ENCODE measurements at places on chromosomes 11 and 22.

DNA sequence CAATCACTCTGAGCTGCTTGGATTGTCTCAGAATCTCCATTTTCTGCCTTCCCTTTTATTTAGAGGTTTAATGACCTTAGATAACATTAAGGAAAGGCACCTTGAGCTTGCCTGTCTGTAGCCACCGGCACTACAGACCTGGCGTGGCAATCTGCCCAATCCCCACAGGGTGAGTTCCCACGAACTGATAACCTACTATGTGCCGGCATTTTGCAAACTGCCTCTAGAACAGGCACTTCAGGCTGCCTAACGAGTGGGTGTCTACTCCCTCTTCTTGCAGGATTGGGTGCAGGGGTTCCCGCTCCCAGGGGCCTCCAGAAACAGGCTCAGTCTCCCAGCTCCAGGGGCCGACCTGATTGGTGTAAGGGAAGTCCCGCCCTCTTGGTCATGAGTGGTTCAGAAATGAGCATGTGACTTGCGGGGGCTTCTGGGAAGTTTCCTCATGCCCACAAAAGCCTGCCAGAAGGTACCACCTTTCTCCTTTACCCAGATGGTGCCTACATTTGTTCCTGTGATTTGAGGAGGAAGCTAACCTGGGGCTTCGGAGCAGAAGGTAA is 120.0 kb upstream of the LDLRAD3 start:
- no peak for DNase-seq

GRCh38 chr22:43745783-43746356 is 66.2 kb downstream of the EFCAB6 start:
- no peak for DNase-seq

GRCh38 chr11:66546966-66547661 is 411 bp downstream of the ACTN3 start:
- no peak for DNase-seq

DNA sequence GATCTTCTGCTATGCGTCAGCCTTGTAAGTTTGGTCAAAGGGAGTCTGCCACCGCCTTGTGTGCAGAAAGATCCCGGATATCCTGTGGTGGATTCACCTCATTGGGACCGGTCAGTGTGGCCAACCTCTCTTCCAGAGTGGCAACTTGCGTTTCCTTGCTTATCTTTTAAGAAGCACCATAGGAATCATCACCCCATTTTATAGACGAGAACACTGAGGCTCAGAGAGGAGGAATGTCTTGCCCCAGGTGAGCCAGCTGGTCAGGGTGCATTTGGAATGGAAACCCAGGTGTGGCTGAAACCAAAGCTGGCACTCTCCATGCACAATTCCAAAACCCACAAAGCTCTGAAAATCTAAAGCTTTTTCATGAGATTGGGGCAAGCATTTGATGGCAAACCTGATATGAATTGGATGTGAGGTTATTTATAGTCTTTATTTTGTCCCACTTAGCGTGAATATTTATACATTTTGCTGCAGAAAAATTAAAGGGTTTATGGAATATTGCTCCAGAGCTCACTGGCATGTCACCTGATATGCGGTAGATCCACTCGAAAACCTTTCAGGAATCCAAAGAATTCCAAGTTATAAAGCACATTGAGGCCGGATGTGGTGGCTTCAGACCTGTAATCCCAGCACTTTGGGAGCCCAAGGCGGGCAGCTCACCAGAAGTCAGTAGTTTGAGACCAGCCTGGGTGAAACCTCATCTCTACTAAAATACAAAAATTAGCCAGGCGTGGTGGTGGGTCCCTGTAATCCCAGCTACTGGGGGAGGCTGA is 12.1 kb upstream of the EIF3D start:
- no peak for DNase-seq

GRCh38 chr11:13118194-13118593 is 109.1 kb downstream of the RASSF10 start:
- DNase-seq, result no peak

DNA sequence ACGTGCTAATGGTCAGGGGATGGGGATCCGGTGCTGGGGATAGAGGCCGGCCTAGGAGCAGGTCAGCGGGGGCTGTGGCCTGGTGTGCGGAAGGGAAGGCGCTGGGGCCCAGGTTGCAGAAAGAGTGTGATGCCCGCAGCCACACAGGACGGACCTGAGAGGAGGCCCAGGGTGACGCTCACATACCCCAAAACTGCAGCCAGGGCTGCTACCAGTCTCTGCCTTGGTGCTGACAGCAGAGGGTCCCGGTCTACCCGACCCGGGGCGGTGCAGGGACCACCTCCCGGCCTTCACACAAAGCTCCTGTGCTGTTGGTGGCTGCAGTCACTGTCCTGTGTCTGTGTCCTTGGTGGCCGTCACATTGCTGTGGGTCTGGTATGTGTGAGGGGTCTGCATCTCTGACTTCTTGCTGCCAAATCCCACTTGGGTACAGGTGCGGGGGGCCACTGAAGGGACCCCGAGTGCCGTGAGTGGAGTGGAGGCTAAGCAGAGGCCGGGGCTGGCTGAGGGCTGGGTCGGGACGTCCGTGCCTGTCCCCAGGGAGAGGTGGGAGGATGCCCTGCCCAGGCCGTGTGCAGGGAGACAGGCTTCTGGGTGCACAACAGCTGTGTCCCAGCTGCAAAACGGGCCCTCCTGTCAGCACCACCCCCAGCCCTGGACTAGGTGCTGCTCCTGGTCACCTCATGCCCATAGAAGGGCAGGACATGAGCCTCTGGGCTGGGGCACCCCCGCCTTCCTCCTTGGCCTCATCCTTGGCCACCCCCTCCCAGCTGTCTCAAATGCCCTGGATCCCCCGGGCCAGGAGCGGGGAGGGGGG is 1.5 kb downstream of the LSP1 start:
- no peak for DNase-seq

- no peak for DNase-seq
Measured at GRCh38 chr11:120284272-120284671, 40.8 kb upstream of the TLCD5 start.

DNA sequence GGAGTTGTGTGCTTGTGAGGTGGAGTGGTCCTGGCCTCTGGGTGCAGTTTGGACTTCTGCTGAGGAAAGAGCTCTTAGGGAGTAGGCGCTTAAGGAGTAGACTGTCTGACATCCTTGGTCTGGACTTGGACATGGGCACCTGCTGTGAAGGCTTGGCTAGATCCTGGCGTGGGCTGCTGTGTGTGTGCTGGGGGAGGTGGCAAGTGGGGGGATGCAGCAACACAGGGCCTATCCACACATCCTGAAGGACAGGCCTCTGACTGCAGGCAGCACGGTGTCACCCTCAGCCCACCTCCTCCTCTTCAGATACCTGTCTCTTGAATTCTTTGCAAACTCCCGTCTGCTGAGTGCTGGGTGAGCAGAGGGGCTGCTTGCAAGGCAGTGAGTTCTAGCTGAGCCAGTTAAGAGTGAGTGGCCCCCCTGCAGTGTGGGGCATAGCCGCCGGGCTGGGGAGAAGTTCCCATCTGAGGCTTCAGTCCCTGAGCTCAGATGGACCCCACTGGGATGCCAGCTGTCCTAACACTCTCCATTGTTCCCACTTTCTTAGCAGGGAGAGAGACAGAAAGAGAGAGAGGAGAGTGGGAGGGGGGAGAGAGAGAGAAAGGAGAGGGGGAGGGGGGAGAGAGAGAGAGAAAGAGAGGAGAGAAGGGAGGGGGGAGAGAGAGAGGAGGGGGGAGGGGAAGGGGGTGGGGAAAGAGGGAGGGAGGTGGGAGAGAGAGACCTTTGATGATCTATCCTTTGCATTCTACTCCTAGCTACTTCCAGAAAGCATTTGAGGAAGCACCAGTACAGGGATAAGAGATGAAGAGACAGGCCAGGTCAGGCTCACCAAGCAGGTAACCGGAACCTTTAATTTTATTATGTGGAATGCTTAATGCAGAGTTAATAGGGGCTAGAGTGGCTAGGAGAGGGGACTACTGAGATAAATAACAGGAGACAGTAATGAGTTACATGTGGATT is 12.6 kb downstream of the SOX10 start:
- DNase-seq, result no peak

- no peak for DNase-seq
Measured at GRCh38 chr11:71185411-71185810, 67.0 kb downstream of the SHANK2 start.

GRCh38 chr22:23305321-23305910 is 125.1 kb downstream of the BCR start:
- DNase-seq, result no peak

GRCh38 chr11:83827940-83828554 is 541.9 kb upstream of the CCDC90B start:
- DNase-seq, result no peak

GRCh38 chr11:104159356-104159755 is 4.6 kb downstream of the PDGFD start:
- DNase-seq, result no peak

DNA sequence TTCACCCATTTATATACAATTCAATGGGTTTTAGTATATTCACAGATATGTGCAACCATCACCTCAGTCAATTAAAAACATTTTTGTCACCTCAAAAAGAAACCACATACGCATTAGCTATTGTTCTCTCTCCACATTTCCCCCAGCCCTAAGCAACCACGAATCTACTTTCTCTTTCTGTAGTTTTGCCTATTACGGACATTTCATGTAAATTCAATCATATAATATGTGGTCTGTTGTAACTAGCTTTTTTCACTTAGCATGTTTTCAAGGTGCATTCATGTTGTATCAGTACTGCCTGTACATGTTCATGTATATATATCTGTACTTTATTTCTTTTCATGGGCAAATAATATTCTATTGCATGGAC is 104.7 kb upstream of the RRM1 start:
- DNase-seq, result no peak

DNA sequence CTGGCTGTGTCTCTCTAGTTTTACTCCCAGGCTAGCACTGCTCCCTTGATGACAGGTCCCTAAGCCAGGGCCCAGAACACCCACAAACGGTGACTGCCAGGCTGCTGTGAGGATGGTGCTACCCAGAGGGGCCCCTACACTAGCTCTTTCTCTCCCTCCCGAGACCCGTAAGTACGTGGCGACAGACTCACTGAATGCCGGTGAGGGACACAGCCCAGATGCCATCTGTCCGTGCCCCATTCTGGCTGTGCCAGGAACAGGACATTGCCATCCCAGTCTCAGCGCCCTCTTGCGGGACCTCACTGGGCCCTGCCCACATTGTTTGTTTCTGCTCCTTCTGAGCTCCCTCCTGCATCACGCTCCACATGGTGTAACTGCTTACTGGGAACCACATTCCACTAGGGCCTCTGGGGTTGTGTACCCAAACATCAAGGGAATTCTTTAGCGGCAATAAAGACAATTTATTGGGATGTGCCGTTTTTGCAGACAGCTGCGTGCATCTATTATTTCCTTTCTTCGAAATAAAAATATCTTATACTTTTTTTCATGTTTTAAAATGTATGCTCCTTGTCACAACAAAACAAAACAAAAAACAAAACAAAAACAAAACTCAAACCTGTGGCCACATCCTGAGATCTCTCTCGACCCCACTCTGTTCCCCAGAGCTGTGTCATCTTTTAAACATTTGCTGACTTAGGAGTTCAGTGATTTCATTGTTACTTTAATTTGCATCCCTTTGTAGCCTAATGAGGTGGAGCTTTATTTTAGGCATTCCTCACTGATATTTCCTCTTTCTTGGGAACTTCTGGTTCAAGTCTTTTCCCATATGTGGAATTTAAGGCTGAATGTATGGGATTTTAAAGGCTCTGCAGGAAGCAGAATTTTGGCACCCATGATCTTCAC is 4.4 kb upstream of the TPCN2 start:
- DNase-seq, result no peak

GRCh38 chr11:34313099-34313517 is 44.7 kb downstream of the ABTB2 start:
- DNase-seq, result no peak

DNA sequence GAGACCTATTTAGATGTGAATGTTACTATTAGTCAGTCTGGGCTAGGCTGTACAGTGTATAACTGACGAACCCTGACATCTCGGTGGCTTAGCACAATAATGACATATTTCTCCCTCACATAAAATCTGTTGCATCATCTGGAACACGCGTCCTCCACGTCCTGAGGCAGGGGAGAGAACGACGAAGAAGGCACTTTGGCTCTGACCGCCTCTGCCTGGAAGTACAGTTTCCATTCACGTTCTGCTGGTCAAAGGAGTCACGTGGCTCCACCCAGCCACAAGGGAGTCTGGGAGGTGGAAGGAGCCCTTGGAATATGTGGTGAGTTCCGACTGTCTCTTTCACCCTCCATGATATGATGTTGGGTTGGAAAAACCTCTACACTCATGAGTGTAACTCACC is 55.1 kb upstream of the CD82 start:
- DNase-seq, result no peak

- DNase-seq, result no peak
Measured at GRCh38 chr11:68051191-68052136, 12.6 kb downstream of the TCIRG1 start.

DNA sequence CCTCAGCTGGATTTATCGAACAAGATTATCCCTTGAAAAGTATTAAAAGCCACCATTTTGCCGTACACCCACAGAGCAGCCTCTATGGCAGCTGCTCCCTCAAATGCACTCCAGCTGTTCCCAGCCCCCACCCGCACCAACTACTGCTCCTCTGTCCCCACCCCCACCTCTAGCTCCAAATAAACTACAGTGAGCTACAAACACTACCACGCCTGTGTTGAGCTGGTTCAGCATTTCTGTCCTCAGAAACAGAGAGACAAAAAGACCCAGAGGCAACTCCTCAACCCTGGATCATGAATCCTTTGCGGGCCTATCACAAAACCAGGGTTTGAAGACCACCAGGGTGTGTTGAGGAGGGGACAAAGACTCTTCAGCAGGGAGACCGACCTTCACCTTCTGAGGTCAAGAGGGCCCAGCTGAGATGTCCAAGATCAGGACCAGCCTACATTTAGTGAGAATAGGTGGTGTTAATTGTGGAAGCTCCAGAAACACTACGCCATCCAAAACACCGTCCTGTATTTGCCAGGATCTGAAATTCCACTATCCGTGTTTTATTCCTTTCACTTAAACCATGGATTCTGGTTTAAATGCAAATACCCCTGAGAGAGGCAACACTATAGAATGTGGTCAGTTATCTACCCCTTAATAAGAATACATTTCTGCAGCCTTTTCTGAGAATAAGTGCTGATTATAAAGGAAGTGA is 195.9 kb downstream of the DSCAML1 start:
- no peak for DNase-seq

DNA sequence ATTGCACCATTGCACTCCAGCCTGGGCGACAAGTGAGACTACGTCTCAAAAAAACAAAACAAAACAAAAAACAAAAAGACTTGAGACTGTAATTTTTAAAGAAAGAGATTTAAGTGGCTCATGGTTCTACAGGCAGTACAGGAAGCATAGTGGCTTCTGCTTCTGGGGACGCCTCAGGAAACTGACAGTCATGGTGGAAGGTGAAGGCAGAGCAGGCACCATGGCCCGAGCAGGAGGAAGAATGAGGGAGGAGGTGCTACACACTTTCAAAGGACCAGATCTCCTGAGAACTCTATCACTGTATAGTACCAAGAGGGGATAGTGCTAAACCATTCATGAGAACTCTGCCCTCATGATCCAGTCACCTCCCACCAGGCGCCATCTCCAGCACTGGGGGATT is 52.0 kb downstream of the CBL start:
- DNase-seq, result no peak
